Right hindlimb (tissue), 1 donor: ENCODE measurements at places on chromosomes 2 and 18.
A peak's percentile ranks its signal among the peaks of the same experiment; 100 is the strongest.

- no peak for DNase-seq
These were observed 362.8 kb upstream of the HS6ST1 start for GRCh38 chr2:128681507-128681906.

- DNase-seq: peak; percentile 60
These were observed 116.6 kb upstream of the PELI1 start for GRCh38 chr2:64260817-64261216.

DNA sequence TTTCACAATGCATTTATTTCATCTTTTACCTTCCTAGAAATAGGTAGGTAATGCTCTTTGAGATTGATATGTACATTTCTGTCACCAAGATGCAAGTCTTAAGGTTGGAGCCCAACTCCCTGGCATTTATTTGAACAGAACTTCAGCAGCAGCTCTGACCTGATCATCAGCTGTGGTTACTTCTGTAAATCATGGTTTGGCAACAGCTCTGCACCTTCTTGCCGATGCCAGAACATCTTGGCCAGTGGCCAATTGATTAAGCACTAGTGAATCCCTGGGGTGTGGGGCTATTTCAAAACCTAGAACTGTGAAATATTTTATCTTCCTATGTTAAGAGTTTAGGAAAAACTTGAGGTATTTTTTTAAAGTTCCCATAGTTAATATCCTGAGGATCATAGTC, 124.8 kb upstream of the NYAP2 start:
- DNase-seq: no peak

GRCh38 chr2:223019987-223020717, 31.8 kb upstream of the KCNE4 start:
- DNase-seq: no peak

DNA sequence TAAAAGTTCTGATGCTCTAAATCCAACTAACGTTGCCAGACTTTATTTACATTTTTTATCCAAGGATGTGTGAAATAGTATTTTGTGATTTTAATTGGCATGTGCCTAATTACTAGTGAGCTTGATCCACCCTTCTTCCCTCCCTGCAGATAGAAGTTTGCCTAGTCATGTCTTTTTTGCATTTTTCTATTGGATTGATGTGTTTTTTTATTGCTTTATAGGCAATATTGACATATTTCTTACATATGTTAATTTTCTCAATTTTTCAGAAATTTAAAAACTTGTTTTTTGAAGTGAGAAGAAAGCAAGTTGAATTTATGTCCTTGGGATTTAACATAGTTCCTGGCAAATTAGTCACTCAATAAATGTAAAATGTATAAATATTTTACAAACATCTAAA, 56.4 kb downstream of the EML4 start:
- DNase-seq: no peak

DNA sequence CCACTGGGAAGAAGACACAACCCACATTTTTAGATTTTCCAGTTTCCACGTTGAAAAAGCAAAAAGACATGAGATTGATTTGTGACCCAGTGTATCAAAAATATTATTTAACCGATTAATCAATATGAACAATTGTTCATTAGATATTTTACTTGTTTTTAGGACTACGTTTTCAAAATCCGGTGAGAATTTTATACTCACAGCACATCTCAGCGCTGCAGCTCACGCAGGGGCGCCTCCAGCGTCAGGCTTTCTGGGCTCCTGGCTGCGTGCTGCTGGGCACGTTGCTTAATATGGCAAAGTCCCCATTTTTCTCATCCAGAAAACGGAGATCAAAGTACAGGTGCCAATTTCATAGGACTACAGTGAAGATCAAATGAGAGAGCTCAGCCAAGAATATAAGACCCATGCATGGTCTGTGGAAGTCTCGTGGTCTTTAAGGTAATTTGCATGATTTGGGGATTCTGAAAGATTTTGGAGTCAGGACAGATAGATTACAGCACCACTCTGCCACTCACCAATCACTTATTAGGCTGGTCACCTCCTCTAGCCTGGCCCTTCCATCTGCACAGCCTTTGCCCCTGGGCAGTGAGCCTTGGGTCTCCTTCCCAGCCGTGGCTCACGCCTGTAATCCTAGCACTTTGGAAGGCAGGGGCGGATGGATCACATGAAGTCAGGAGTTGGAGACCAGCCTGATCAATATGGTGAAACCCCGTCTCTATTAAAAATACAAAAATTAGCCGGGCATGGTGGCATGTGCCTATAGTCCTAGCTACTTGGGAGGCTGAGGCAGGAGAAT, 36.2 kb downstream of the PTPN18 start:
- DNase-seq: peak; percentile 39

GRCh38 chr2:168514692-168515091, 58.6 kb downstream of the CERS6 start:
- DNase-seq: no peak

GRCh38 chr18:69597561-69597960, 196.9 kb downstream of the DOK6 start:
- no peak for DNase-seq

DNA sequence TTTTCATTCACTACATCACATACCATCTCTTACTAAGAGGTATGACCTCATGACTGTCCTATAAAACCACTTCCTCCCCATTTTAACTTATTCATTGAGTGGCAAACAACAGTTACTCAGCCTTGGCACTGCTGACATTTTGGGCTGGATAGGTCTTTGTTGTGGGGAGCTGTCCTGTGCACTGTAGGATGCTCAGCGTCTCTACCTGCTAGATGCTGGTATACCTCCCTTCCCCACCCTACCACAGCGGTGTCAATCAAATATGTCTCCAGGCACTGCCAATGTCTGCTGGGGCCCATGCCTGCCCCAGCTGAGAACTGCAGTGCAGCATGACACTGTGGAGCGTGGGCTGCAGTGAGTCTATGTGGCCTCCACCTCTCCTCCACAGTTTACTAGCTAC, 76.3 kb upstream of the MGAT4A start:
- no peak for DNase-seq

- no peak for DNase-seq
These were observed 362.7 kb upstream of the SLC8A1 start for GRCh38 chr2:40814616-40815015.

DNA sequence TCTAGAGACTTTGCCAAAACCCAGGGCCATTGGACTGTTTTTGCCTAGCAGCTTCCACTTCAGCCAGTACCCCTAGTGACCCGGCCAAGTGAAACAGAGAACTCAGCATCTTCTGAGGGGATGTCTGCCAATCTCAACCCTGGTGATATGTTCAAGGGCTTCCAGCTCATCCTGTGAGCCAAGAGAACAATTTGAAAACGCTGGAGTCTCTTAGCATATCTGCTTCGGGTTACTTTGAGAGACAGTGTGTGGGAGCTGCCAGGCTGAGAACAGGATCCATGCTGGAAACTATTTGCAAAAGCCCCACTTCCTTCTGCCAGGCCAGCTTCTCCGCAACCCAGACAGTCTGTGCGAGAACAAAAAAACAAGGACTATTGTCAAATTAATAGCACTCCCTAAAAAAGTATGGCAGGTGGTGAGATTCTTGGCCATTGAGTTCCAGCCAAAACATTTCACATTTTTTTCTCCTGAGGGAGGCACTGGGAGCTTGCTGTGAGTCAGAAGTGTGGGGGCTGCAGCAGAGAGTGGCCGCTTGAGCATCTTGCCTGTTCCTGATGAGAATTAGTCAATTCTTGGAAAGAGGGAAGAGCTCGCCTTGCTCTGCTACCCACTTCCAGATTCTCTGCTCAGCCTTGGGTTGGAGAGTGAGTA, 395.6 kb upstream of the TRIB2 start:
- DNase-seq: peak; percentile 83

- no peak for DNase-seq
These were observed 316.6 kb downstream of the FIGN start for GRCh38 chr2:163419000-163419830.

GRCh38 chr18:21901423-21901945, 160.9 kb downstream of the MIB1 start:
- DNase-seq: no peak

- no peak for DNase-seq
These were observed 37.6 kb downstream of the CCBE1 start for GRCh38 chr18:59659508-59660170.

DNA sequence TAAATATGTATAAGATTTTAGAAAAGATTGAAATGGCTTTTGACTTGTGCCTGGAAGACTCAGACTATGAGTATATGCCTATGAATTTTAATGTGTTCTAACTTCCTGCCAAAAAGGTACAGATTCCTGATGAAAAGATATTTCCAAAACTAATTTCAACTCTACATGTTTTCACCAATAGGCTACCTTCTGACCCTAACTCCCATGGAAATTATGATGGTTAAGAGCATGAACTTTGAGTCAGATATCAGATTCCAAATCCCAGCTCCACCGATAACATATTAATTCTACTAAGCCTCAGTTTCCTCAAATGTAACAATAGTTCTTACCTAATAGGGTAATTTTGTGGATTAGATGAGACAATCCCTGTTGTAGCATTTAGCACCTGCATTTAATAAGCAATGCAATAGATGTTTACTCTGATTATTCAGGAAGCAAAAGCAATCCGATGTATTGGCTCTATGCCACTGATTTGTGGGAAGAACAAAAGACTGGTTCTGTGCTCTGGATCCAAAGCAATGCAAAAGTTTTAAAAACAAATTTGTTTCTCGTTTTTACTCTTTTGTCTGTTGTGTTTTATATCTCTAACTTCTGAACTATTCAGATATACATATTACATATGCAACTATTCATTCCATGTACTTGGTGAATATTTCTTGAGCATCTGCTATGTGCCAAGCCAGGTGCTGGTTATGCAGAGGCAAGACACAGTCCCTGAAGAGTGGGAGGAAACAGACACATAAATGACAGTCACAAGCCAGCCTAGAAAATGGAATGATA, 115.4 kb downstream of the GATA6 start:
- DNase-seq: no peak
